Dermis blood vessel endothelial cell (primary cell): ENCODE measurements at places on chromosomes 12 and 14.

- DNase-seq = no peak
These were observed 2.1 kb upstream of the TUBA1A start for GRCh38 chr12:49190974-49191373.

DNA sequence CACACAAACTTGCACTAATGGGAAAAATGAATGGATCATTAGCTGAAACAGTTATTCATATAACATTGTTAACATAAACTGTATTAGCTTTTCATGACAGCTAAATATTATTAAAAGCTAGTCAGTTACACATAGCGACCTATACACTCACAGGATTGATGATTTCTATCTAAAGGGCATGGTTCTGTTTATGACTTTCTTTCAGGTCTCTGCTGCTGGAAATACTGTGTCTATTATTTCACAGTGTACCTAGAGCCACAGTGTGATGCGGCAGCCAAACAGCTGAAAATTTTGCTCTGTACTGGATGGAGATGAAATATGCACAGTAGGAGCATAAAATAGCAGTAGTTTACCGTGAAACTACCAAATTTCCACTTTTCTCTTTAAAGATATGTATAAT is 341.1 kb downstream of the FSCB start:
- no peak for DNase-seq

- no peak for DNase-seq
These were observed 23.6 kb upstream of the CAND1 start for GRCh38 chr12:67245571-67245970.

- no peak for DNase-seq
These were observed at the start of gene NCOR2 for GRCh38 chr12:124566997-124567672. TSS of gene NCOR2 (minus strand) at chr12:124567612. CDS start at chr12:124495251, 72,361 bp downstream.

DNA sequence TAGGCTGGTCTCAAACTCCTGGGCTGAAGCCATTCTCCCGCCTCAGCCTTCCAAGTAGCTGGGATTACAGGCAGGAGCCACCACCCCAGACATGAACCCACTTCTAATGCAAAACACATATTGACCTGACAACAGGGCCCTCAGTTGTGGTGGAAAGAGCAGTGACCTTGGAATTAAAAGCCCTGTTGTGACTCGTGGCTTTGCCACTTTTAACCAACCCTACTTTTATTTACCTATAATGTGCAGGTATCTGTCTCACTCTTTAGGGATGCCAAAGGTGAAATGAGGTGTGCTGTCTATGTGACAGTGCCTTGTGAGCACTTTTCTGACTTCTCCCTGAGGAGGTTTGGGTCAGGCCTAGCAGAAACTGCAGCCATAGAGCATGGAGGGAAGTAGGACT is 132.8 kb upstream of the DNM1L start:
- no peak for DNase-seq

GRCh38 chr12:130621696-130622298 is 94.3 kb downstream of the RIMBP2 start:
- DNase-seq = no peak

- peak; percentile 90 for DNase-seq
These were observed 283.5 kb downstream of the KSR2 start for GRCh38 chr12:117685110-117685926.
